Hematopoietic multipotent progenitor cell treated with erythropoietin and hydrocortisone succinate and interleukin-3 and kit ligand, for 6 days (in vitro differentiated cells): ENCODE measurements at places on chromosomes 1 and 21.

GRCh38 chr1:211647711-211648121 is 27.7 kb downstream of the NEK2 start:
- no peak for DNase-seq

GRCh38 chr1:51303751-51304251 is 26.6 kb downstream of the TTC39A start:
- DNase-seq = peak; percentile 78

DNA sequence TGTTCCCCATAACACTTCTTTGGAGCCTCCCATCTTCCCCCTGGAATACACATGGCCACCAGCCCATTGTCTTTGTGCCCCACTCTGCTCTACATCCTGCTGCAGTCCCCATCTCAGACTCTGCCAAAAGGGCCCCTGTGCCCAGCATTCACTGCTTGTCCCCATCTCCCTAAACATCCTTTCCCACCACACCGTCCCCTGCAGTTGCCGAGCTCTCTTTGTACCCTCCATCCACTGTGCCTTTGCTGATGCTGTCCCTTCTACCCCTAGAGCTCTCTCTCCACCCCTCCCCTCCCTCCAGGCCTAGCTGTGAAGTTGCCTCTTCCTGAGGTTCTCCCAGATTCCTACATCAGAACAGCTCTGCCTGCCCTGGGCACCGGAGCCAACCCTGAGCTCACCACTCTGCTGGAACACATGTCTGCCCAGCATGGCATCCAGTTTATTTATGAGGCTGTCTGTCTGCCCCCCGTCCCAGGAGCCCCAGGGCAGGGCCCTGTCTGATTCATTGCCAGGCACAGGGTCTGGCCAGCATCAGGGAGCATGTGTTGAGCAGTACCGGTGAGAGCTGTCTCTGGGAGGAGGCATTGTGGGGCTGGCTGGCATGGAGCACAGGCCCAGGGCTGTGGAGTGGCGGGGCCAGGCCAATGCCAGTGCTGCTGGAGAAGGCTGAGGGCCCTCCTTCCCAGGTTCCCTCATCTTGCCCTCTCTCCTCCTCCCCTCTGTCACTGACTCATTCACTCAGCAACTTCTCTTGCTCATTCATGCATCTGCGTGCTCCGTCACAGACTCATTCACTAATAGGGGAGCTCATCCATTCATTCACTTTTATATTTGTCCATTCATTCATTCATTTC is 28.8 kb downstream of the EDN2 start:
- no peak for DNase-seq

DNA sequence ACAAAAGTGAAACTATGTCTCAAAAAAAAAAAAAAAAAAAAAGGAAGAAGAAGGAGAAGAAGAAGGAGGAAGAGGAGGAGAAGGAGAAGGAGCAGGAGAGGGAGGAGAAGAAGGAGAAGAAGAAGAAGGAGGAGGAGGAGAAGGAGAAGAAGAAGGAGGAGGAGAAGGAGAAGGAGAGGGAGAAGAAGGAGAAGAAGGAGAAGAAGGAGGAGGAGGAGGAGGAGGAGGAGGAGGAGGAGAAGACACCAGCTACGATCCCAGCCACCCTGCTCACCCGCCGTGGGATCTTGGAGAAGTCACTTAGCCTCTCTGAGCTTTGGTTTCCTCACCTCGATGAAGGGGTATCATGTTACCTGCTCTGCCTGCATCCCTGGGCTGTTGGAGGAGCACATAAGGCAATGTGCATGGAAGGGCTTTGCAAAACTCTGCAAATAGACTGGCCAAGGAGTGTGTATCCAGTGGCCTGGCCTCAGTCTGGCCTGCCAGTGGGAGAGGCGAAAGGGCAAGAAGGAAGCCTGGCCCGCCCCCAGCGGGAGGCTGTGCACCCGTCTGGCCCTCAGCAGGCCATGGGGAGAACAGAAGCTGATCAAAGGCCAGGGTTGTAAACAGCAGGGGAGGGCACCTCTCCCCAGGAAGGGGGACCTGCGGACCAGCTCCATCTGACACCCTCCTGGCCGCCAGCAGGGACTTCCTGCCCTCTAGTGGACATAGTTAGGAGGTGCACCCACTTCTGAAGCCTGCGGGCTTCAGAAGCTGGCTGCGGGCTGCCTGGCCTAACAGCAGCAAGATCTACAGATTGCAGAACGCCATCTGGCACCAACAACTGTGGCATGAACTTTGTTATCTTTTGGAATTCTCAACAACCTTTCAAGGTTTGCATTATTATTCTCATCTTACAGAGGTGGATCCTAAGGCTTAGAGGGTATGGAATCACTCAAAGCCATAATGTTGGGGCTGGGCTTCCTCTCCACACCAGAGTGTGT is 19.2 kb upstream of the CDK18 start:
- DNase-seq = peak; percentile 85

- peak; percentile 29 for DNase-seq
Observed at GRCh38 chr1:203127666-203128430, at the start of gene ADORA1. Gene ADORA1 (plus strand): TSS chr1:203127726. CDS start chr1:203128842, 1,116 bp downstream.

GRCh38 chr1:234958066-234958705 is 170.5 kb downstream of the TOMM20 start:
- DNase-seq = no peak

GRCh38 chr1:244414543-244414942 is 37.2 kb downstream of the ADSS2 start:
- no peak for DNase-seq

GRCh38 chr1:6424000-6424565 is 493 bp upstream of the ESPN start:
- no peak for DNase-seq

DNA sequence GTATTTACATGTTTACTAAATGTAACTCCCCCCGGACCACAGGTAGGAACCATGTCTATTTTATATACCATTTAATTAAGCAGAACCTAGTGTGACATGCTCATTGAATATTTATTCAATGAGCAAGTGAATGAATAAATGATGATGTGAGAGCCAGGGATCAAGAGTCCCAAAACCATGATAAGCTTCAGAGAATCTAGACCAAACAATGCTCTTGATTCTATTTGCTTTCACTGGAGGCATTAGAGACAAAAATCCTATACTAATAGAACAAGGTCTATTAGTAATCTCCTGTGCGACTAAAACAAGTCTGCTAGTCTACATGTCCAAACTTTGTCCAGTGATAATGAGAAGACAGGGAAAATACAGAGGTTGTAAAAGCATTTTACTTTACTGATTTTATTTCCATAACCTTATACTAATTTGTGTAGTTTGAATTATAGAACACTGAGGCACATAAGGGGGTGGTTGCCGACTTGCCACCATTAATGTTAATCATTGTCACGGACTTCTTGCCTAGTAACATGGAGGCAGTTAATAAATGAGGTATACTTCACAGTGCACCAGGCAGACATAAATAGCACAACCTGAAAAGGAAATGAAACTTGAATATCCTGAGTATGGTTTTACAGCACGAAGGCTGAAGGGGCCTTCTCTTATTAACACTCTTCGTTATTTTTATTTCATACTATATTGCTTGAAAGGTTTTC is 69.8 kb downstream of the TBX15 start:
- no peak for DNase-seq

DNA sequence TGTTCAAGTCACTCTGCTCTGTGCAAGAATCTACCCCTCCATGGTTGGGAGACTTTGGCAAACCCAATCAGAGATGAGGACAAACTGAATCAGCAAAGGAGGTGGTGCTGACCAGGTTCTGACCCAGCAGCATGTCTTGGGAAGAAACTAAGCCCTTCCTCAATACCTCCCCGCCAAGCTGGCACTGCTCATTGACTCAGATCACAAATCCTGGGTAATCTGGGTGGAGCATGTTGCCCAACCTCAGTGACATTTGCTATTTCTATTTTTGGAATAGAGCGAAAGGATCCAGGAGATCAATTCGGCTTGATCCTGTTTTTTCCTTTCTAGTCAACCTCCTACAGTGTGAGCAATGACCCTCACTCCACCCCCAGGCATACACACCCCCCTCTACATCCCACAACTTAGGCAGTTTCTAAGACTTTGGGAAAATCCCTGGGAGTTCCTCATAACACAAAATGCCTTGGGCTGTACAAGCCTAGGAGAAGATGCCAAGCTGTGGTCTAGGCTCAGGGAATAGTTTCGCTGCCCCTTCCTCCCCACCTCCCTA is 166.8 kb upstream of the KCNJ6 start:
- DNase-seq = no peak

DNA sequence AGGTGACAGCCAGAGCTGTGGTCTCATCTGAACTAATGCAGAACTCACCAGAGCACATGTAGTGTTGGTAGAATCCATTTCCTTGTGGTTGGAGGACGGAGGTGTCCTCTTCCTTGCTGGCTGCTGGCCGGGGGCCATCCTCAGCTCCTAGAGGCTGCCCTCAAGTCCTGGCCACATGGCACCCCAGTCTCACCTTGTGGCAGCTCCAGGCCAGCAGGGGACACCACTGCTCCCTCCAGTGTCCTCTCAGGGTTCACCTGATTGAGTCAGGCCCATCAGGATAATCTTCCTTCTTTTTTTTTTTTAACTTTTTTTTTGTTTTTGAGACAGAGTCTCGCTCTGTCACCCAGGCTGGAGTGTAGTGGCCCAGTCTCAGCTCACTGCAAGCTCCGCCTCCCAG is 2.9 kb downstream of the KCNE1 start:
- peak; percentile 17 for DNase-seq

GRCh38 chr1:185786524-185786923 is 52.3 kb downstream of the HMCN1 start:
- DNase-seq = no peak

- DNase-seq = no peak
Observed at GRCh38 chr1:115669886-115670285, 28.1 kb downstream of the VANGL1 start.

DNA sequence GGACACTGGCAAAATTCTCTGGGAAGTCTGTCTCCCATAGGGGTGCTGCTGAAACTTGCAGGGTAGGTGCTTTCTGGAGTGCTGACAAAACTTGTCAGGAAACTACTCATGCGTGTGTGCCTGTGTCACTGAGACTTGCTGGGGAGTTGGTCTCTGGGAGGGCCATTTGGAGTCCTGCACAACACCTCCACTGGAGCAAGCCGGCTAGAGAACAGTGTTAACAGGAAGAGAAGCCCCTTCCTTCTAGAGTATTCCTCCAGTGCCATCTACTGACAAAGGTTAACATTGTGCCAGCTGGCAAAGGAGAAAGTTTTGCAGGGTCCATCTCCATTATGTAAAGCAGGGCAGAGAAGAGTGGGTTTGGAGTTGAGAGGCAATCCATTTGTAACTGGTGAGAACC is 30.0 kb downstream of the ZMYM4 start:
- DNase-seq = peak; percentile 84

GRCh38 chr1:245730801-245731200 is 576.0 kb downstream of the KIF26B start:
- DNase-seq = no peak

DNA sequence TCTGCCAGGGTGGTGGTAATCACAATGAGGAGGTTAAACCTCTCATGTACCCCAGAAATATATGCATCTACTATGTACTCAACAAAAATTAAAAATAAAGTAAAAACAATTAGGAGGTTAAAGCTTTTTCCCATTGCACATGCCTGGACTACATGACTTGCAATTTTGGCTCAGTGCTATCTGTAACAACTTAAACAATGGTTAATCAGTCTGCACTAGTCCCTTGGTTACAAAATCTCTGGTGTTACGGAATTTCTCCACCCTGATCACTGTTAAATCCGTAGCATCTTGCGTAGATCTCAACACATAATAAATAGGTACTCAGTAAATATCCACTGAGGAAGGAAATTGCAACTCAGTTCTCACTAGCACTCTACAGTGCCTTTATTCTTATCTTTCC is 66.5 kb downstream of the SDCCAG8 start:
- DNase-seq = no peak

DNA sequence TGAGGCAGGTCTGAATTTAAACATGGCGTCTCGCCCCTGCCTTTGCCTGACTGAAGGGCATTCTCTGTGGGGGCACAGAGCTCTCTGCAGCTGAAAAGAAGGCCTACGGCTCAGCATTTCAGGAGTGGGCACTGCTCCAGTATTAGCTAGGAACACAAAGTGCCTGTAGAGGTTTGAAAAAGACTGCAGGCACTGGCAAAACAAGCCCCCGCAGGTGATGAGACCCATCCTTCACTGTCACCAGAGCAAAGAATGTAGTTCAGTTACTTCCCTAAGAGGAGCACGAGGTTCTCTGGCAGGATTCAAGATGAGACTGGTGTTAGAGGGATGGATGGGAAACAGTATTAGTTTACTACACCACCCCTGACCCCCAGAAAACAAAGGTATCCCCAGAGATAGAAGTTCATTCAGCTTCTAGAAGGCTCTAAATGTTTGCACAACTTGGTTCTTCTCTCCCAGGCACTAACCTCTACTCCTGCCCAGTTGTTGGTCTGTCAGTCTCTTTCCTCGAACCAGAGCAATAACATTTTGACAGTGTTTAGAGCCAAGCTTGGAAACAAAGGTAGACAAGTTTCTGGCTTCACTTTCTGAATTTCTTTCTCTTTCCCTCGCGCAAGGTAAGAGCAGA is 101.9 kb upstream of the KCNE2 start:
- DNase-seq = no peak

DNA sequence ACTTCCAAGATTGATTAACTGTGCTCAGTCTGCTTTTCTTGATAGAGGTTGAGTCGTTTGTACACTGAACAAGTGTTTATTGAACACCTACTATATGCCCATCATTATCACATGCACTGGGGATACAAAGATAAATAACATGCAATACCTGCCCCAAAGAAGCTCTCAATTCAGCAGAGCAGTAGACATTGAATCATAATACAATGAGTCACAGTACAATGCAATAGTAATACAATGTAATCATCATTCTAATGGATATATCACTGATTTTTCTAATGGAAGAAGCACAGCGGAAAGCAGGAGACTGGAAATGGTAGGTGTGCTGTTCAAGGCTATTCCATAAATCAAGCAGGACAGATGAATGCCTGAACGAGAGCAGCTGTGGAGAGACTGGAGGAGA is 3.7 kb upstream of the SEC16B start:
- no peak for DNase-seq

- no peak for DNase-seq
Observed at GRCh38 chr21:39913706-39914305, 46.6 kb downstream of the PCP4 start.

- peak; percentile 9 for DNase-seq
Observed at GRCh38 chr1:29633771-29634170, 397.4 kb downstream of the PTPRU start.

- peak; percentile 60 for DNase-seq
Observed at GRCh38 chr1:228989992-228990827, 254.9 kb downstream of the RHOU start.

GRCh38 chr1:206111271-206111927 is 5.8 kb downstream of the AVPR1B start:
- DNase-seq = no peak

- no peak for DNase-seq
Observed at GRCh38 chr1:211384524-211384923, 57.9 kb downstream of the TRAF5 start.

GRCh38 chr21:26554365-26554764 is 18.7 kb downstream of the CYYR1 start:
- no peak for DNase-seq

GRCh38 chr1:29162476-29163138 is 19.1 kb downstream of the SRSF4 start:
- DNase-seq = no peak

DNA sequence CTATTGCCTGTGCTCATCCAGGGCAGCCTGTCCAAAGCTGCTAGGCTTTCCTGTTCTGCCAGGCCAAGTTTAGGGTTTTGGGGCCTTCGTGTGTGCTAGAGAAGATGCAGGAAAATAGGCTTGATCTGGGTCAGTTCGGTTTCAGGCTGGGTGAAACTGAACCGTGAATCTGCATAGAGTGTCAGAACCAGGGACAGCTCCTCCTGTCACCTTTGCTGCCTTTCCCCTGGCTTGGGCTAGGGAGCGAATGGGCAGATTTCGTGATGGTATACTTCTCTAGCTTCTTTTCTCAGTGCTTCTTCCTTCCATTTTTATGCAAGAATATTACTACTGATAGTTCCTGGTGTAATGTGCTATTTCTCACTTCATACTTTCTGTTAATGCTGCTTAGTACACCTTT is 6.0 kb upstream of the AGO1 start:
- DNase-seq = peak; percentile 65
